NCI-H524 (cell line): ENCODE measurements at places on chromosomes 6 and 20.

DNA sequence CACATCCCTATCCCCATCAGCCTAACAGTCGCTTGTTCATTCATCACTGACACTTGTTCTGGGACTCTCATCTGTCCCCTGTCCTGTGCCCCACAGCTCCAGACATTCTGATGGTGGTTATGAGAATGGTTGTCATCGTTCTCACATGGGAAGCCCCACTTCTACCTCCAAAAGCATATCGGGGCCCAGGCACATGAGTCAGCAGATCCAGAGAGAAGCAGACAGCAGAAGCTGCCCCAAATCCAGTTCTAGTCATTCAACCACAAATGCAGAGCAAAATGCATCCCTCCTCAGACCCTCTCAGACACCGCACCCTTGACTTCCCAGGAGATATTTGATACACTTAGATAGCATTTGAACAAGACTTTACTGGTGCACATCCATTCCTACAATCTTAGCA, 106.0 kb downstream of the FOXF2 start:
- no peak for DNase-seq

- DNase-seq = peak; percentile 13
These were observed 15.1 kb upstream of the ZSCAN9 start for GRCh38 chr6:28209753-28210535.

DNA sequence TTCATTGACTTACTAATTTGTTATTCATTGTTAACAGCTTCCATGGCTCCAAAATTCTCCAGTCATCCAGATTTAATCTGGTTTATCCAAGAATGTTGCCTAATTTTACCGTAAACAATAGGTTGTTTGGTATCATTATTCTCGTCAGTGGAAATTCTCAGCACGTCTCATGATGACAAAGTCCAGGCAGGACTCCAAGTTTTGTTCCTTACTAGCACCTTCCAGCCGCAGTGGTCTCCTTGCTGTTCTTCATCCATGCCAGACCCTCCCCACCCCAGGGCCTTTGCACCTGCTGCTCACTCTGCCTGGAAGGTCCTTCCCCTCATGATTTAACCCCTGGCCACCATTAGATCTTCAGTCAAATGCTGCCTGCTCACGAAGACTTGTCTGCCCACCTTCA, 48.1 kb upstream of the NAA20 start:
- DNase-seq = no peak

DNA sequence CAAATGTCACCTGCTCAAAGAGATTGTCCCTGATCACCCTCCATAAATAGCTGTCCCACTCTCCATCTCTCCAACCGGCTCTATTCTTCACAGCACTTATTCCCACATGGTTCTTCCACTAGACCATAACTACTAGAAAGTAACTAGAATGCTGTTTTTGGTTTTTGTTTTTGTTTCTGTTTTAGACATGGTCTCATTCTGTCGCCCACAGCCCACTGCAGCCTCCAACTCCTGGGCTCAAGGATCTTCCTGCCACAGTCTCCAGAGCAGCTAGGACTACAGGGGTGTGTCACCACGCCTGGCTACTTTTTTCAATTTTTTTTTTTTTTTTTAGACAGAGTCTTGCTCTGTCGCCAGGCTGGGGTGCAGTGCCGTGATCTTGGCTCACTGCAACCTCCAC, 12.2 kb downstream of the MMP24 start:
- DNase-seq = no peak

DNA sequence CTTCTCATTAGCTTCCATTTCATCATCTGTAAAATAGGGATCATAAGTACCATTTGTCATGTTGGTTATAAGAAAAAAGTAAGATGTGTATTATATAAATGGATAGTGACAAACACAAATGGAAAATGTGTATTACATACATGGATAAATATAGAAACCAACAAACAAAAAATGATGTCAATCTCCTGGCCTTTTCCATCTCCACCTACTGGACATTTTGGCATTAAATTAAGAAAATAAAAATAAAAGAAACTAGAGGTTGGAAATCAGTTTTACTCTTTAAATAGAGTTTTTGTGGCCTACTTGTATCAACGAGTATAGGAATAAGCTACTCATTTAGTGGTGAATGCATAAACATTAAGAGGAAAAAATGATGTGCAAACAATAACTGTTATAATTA, 67.5 kb upstream of the THEMIS start:
- no peak for DNase-seq

DNA sequence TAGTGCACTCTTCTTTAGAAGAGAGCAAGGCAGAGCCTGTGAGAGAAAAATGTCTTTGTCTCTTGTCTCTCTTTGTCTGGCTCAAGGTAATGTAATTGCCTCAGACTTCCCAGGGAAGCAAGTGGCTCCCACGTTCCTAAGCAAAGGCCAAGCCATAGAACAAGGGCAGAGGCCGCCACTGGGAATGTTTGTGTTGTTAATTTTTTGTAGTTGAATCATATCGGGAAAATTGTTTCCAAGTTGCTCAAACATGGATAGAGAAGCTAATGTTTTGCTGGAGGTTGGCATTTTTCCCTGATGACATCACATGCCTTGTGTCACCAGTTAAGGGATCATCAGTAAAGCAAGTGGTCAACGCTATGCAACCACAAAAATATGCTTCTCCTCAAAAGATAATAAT, 211.5 kb upstream of the FOXA2 start:
- DNase-seq = no peak

GRCh38 chr20:23332467-23332866, 18.1 kb upstream of the NXT1 start:
- DNase-seq = no peak

DNA sequence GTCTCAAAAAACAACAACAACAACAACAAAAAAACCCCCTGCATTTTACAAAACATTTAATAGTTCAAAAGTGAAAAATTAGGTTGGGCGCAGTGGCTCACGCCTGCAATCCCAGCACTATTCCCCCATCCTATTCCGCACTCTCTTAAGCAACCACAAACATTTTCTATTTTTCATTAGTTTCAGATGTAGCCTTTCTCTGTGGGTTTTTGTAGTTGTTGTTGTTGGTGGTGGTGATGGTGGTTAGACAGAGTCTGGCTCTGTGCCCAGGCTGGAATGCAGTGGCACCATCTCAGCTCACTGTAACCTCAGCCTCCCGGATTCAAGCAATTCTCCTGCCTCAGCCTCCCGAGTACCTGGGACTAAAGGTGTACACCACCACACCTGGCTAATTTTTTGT, 6.4 kb upstream of the GMNN start:
- no peak for DNase-seq

GRCh38 chr6:56230976-56231566, 16.3 kb downstream of the COL21A1 start:
- no peak for DNase-seq

- no peak for DNase-seq
These were observed 137.8 kb downstream of the SOD2 start for GRCh38 chr6:159555082-159555875.

DNA sequence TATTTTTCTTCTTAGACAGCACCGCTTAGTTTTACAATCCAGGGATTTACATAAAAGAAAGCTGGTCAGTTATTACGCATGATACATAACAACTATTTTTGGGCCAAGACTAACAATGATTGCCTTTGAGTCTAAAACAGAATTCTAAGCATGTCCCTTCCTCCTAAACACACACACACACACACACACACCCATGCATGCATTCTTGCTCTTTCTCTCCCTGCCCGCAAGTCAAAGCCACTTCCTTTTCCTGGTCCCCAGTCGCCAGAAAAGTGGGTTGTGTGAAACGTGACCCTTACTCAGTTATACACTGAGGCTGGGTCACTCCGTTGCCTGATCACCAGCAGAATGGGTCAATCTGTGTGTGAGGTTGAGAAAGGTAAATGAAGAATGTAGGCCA, 31.4 kb downstream of the FYN start:
- DNase-seq = no peak

DNA sequence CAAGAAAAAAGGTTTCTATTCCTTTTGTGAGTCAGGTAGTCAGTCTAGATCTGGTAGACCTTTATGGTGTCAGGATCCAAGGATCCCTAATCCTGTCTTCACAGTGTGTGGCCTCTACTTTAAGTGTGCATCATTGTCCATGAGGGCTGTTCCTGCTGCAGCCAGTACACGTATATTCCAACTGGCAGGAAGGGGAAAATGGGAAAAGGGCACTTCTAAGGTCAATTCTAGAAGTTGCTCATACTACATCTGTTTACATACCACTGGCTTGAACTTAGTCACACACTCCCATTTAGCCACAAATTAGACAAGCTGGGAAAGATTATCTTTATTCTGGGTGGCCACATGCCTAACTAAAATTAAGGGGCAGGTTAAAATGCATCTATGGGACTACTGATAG, 9.7 kb upstream of the MMS22L start:
- DNase-seq = no peak

GRCh38 chr20:57262784-57263609, 3.4 kb downstream of the BMP7 start:
- no peak for DNase-seq

DNA sequence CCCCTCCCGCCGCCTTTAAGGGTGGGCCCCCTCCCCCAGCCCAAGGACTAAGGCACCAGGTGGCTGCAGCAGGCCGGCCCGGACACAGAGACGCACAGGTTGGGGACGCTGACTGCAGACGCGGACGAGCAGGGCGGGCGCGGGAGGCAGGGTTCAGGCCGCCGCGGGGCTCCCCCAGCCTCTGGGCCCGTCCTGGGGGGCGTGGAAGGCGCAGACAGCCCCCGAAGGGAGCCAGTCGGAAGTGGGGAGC, 9.3 kb downstream of the DUSP15 start:
- DNase-seq = peak; percentile 90

GRCh38 chr6:116200619-116201249, 53.1 kb downstream of the TSPYL4 start:
- no peak for DNase-seq

- no peak for DNase-seq
These were observed 20.7 kb upstream of the SH3BGRL2 start for GRCh38 chr6:79610306-79611009.

DNA sequence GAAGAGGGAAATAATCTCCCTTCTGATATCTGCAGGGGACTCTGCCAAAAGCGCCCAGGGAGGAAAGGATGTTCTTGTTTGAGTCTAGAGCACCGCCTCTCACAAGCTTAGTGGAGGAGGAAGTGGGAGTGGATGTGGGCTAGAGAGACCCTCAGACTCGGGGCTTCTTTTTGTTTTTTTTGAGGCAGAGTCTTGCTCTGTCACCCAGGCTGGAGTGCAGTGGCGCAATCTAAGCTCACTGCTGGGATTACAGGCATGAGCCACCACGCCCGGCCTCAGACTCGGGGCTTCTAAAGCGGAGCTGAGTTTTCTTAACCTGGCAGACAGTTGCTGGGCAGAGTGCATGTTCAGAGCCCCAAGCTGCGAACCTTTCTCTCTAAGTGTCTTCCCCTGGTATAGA, 310.8 kb downstream of the BMP7 start:
- no peak for DNase-seq

DNA sequence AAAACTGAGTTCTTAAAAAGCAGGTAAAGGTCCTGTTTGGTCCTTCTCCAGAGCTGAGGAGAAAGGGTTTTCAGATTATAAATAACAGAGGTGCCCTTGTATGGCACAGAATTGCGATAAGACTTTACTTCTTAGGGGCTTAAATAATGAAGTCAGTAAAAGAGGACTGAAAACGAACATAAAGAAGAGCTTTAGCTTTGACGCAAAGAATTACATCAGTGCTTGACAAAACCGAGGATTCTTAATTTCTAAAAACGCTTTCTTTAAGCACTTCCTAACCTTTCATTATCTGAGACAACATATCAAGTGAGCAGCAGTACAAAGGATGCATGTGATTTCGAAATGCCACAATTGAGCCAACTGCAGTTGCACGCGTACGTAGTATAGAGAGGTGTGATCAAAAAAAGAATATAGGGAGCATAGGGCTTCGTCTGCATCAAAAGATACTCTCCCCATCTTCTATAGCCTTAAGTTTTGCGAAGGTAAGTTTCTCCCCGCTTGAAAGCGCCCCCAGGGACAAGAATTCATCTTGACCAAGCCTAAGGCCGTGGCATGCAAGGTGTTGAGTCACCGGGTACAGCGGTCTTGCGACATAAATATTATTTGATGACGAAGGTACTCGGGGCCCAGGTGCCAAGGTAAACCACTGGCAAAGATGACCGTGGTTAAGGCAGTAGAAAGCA, 778 bp upstream of the LOC128125822 start:
- no peak for DNase-seq

- DNase-seq = no peak
These were observed 106.4 kb downstream of the COL9A1 start for GRCh38 chr6:70196531-70196930.

DNA sequence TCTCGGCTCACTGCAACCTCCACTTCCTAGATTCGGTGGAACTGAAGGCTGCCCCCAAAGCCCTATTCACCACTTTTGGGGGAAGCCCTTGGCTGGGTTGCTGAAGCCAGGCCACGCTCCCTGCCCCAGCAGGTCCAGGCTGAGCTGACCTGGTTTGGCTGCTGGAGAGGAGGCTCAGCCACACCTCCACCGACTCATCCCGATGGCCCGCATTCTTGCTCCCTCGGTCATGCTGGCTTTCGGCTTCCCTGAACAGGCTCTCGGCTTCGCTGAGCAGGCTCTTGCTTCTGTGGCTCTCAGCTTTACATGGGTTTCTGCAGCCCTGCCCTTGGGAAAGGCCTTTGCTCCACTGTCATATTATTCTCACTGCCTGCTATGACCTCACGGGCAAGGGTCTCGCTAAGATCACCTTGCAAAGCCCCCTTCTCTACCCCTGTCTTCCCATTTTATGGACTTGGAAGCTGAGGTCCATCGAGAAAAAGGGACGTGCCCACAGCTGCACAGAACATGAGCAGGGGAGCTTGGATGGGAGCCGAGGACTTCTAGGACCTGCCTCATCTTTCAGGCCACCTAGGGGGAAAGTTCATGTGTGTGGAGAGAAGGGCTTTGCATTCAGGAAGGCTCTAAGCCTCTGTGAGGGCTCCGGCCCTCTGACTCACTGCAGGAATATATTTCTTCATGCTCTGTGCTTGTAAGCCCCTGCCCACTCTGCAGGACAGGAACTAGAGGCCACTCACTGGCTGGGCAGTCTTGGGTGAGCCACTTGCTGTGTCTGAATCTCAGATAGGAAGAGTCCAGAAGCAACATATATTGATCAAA, 15.6 kb downstream of the ARHGAP40 start:
- no peak for DNase-seq

DNA sequence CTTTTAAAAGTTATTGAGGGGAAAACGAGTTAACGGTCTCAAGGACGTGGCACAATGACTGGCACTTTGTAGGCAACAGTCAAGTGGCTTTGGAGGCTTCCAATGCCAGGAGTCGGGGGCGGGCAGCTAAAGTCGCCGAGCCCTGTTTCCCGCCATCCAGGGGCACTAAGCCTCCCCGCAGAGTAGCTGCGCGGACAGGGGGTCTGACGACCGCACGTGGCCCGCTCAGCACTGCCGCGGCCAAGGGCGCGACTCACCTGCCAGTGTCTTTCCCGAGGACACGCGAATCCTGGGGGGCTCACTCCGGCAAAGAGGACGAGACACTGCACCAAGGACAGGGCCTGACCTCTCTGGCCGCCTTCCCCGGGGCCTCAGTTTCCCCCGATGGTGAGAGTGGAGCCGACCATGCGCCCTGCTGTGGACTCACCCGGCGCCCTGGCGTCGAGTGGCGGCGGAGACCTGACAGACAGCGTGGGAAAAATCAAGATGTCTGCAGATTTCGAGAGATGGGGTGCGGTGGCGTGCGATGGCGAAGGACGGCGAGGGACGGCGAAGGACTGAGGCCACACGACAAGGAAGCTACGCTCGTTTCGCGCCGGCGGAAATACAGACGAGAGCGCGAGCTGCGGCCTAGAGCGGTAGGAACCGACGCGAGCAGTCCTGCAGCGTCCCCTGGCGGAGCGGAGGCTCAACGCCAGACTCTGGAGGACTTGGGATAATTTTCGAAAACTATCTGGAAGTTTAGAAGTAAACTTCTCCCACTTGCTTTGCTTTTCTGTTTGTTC, at the start of gene SNHG17:
SNHG17 (minus strand) TSS at position 559 of the 785 bp plus-strand sequence.
- DNase-seq = peak; percentile 95
